Frontal cortex (tissue), 4 donors: ENCODE measurements at places on chromosomes 6 and 20.
A peak's percentile ranks its signal among the peaks of the same experiment; 100 is the strongest.

GRCh38 chr6:16819752-16820151 is 58.5 kb upstream of the ATXN1 start:
- DNase-seq: no peak

- DNase-seq: no peak
Observed at GRCh38 chr6:110656492-110656891, 158.8 kb downstream of the CDK19 start.

DNA sequence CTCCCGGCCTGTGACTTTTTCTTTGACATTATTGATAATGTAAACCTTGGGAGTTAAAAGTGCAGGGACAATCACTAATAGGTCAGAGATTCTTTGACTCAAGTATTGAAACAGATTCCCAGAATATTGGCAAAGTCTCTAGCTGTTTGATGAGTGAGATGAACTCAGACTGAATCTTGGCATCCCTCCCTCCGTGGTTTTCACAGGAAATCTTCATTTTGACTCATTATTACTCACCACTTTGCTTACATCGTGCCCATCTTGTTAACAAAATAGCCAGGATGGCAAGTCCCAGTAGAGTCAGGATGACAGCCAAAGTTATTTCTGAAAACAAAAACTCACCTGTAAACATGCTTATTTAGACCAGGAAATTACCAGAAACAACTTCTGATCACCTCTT is 2.0 kb downstream of the TSBP1 start:
- DNase-seq: no peak

DNA sequence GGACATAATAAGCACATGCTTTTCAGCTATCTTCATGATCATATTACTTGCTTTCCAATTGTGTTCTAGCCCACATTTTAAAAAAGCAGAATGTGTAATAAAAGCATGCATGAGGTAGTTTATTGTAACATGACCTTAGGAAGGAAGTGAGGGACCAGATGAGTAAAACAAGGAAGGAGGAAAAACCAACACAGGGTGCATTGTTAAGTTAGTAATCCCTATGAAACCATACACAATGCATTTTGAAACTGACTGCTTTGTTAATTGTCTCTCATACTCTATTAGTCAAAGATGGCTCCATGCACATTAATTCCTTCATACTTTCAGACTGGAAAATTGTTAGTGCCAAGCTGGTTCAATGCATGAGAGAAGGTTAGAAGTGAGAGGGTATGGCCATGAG is 37.7 kb upstream of the CENPW start:
- DNase-seq: no peak

GRCh38 chr6:167233490-167233889 is 57.6 kb upstream of the UNC93A start:
- DNase-seq: no peak

DNA sequence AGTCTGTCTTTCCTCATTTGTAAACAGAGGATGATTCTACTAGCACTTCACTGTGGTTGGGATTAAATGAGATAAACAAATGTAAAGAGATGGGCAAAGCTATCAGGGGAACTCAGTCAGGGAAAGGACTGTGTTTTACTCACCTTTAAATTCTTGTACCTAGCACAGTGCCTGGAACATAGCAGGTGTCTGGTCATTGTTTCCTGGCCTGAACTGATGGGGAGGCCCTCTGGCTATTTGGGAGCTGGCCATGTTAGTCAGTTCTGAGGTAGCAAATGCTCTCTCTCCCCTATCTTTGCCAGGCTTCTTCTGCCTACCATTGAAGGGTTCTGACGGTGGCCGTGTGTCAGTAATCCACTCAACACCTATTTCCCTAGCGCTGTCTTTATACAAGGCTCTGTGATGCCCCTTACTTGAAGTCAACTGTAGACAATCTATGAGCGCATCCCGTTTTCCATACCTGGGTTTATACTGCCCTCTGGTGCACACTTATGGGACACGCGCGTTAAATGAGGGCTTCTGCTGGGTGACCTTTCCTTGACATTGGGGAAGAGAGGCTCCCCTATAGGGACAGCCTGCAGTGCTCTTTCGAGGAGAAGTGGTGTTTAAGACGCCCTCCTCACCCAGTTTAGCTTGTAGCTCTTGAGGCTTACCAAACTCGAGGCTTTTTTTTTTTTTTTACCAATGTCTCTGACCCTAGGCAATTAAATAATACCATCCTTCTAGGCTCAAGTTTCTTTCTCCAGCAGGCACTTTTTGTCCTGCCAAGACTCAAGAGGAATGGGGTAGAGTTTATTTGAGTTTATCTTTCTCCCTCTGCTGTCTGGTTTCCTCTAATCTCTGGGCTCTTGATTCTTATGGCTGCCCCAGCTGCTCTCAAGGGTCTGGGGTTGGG is 4.0 kb upstream of the SPATS1 start:
- peak; percentile 34 for DNase-seq

- DNase-seq: no peak
Observed at GRCh38 chr6:2855061-2855519, 13.4 kb upstream of the SERPINB1 start.

DNA sequence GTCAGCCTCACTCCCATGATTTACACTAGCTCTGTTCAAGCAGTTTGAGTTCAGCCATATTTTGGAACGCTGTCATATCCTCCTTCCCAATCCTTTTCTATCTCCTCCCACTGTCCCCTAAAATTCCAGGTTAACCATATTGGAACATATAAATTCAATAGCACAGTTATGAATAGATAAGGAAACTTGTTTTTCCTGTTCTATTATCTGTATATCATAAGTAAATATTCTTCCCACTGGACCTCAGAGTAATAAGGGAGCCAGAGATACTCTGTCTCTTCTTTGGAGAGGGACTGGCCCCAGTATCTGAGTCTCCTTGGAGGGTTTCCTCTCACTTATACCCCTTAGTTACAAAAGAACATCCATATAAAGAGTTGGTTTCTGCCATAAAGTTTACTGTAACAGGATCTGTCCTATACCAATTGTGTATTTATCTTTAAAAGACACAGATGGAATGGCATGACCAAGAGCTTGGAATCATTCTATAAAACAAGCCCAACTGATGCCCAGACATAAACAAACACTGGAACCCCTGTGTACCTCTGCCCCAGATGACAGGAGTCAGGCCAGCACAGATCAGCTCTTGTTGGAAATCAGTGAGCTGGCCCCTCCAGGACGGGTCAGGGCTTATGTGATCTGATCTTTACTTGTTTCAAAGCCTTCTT is 67.1 kb downstream of the EPB41L2 start:
- no peak for DNase-seq

GRCh38 chr6:113763876-113764275 is 93.3 kb upstream of the MARCKS start:
- no peak for DNase-seq

DNA sequence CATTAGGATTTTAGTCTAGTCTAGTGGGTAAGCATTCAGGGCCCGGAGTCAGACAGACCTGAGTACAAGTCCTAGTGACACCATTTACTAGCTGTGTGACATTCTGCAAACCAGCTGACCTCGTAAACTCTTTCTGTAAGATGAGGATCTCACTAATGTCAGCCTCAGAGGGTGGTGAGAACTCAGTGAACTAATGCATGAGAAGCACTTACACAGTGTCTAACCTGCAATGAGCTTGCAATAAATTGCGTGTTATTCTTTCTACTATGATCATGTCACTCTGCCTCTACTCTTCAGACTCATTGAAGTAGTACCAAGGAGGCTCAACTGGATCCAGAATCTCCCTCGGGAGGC is 41.1 kb upstream of the ZNF831 start:
- DNase-seq: no peak

DNA sequence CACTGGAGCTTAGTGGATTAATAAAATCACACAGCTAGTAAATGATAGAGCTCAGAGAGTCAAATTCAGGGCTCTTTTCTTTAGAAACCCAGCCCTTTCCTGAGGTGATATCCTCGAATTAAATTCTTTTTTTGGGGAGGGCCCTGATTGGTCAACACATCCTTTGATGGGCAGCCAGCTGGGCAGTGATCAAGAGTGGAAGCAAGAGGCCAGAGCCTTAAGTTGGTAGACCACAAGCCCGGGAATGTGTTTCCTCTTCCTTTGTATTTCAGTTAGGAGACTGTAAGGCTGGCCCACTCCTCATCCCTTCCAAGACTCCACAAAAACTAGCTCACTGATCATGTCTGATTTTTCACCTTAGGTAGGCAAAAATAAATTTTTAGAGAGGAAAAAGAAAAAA is 640.5 kb downstream of the DHX35 start:
- no peak for DNase-seq

- DNase-seq: no peak
Observed at GRCh38 chr6:11217360-11218101, 14.9 kb downstream of the NEDD9 start.

GRCh38 chr20:32236048-32236533 is 28.4 kb downstream of the POFUT1 start:
- no peak for DNase-seq

GRCh38 chr20:46028772-46029371 is at the start of gene SLC12A5:
SLC12A5 (plus strand) TSS chr20:46029215; CDS start chr20:46029345, 130 bp downstream.
- no peak for DNase-seq

GRCh38 chr6:71589254-71589653 is 297.1 kb upstream of the RIMS1 start:
- DNase-seq: no peak

GRCh38 chr6:53920881-53921280 is 126.1 kb downstream of the LRRC1 start:
- no peak for DNase-seq

DNA sequence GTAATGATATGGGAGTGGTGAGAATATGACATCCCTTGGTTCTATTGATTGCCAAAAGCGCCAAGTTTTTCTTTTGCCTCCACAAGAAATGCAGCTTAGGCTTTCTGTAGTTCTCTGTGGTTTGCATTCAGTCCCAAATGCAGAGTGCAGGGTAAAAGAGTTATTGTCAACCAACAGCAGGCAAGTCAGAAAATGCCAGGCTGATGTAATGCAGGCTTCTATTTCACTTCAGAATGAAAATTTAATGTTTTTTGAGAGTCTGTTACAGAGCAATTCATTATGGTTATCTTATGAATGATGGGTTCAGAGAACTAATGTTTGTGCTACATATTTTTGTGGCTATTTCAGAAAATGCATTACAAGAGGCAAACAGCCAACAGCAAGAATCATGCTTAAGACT is 293.5 kb downstream of the CENPW start:
- DNase-seq: no peak

- DNase-seq: no peak
Observed at GRCh38 chr6:101613556-101613955, 220.0 kb downstream of the GRIK2 start.

- DNase-seq: no peak
Observed at GRCh38 chr6:52142556-52142955, 43.6 kb upstream of the IL17A start.

GRCh38 chr6:128807577-128807976 is 75.4 kb upstream of the LAMA2 start:
- no peak for DNase-seq

DNA sequence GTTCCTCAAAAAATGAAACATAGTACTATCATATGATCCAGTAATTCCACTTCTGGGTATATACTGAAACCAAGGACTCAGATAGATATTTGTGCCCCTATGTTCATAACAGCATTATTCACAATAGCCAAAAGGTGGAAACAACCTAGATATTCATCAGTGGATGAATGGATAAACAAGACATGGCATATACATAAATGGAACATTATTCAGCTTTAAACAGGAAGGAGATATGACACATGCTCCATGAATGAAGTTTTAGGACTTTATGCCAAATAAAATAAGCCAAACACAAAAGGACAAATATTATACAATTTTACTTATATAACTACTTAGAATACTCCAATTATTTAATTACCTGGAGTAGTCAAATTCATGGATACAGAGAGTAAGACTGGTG is 16.4 kb downstream of the PLCB1 start:
- no peak for DNase-seq

GRCh38 chr6:166462461-166463135 is 79.9 kb upstream of the MPC1 start:
- DNase-seq: no peak

- DNase-seq: no peak
Observed at GRCh38 chr6:87431263-87431662, 23.5 kb downstream of the CFAP206 start.

GRCh38 chr6:35415065-35415891 is 36.9 kb upstream of the FANCE start:
- peak; percentile 78 for DNase-seq
